Stimulated activated CD8-positive, alpha-beta memory T cell treated with anti-CD3 and anti-CD28 coated beads, Interleukin-4, amount 100 ng/mL, for 1 hour (primary cell): ENCODE measurements at places on chromosomes 1 and 21.
A peak's percentile ranks its signal among the peaks of the same experiment; 100 is the strongest.

- DNase-seq: no peak
These were observed 379.3 kb upstream of the PRMT6 start for GRCh38 chr1:106677181-106677580.

GRCh38 chr1:226845624-226846023 is 24.8 kb upstream of the PSEN2 start:
- DNase-seq: no peak

- no peak for DNase-seq
These were observed 27.9 kb upstream of the HJV start for GRCh38 chr1:146049436-146049835.

GRCh38 chr1:219587801-219588561 is 24.9 kb downstream of the ZC3H11B start:
- DNase-seq: no peak

GRCh38 chr1:195981448-195982139 is 626.6 kb downstream of the KCNT2 start:
- no peak for DNase-seq

- DNase-seq: no peak
These were observed 531 bp downstream of the TSPEAR start for GRCh38 chr21:44710756-44711326.

DNA sequence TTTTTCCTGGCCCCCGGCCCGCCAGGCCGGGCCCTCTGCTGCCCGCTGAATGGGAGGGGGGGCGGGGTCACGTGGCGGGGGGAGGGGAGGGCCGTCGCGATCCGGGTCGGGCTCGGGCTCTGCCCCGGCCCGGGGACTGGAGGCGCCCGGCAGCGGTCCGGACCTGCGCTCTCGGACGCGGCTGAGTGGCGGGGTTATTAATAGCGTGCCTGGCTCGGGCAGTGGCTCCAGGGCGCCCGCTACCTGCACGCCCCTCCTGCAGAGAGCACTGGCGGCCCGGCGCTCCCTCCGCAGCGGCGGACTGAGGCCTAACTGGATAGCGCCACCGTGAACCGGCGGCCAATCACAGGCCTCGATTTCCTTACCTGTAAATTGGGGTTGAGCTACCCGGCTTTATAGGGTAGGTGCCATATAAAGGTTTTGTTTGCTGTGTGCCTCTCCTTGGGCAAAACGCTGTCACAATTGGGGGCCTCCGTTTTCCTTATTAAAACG is 28.1 kb downstream of the AHDC1 start:
- no peak for DNase-seq

GRCh38 chr1:78676347-78676982 is 26.8 kb downstream of the IFI44 start:
- DNase-seq: peak; percentile 10

DNA sequence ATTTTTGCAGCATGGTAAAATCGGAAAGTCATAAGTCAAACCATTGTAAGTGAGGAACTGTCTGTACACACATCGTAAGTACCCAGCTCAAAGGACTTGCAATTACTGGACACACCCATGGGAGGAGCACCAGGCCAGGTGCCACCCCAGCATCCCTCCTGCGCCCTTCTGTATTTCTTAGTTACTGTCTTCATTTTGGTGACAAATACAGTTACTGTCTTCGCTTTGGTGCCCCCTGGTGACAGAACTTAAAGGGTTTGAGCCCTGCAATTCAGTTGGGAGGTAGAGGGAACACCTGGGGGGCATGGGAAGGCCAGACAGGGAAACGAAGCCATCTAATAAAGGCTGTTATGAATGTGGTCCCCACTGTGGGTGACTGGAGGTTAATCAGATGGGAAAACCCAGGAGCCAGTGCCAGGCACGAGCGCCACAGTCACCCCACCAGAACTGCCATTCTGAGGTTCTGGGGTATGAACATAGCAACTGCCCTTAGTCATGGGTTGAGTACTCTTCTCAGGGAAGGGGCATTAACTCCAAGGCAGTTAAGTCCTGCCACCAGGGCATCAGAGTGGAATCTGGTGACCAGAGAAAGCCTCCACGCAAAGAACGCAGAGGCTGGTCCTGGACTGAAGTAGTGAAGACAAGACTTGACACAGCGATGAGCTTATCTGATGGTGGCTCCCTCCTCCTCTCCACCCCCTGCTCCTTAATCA is 612.9 kb downstream of the PTPRU start:
- DNase-seq: no peak

DNA sequence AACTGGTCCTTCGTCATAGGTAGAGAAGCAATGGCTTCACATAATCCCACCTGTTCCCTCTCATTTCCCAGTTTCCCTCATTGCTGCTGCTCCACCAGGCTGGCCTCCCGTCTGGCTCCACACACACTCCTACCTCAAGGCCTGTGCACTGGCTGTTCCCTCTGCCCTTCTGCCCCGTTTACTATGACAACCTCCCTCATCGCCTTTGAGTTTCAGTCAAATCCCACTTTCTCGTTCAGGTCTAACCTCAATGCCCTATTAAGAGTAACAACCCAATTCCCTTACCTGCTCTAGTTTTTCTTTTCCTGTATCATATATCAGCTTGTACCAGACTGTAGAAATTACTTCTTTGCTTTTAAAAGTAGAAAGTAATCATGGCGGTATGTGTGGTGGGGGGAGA is 589.7 kb downstream of the SMYD3 start:
- no peak for DNase-seq

DNA sequence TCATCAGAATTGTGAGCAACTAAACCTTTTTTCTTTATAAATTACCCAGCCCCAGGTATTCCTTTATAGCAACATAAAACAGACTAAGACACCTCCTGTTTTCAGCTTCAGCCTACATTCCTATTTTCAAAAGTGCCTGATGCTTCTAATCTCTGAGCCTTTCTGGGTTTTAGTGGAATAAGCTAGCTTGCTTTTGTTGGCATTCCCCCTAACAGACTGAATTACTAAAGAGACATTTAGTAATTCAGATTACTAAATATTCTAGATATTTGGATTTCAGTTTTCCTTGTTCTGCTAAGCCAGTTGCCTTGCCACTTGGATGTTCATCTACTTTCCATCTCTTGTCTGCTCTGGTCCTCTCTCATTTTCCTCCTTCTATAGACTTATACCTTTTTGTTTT is 10.5 kb upstream of the GNG12 start:
- DNase-seq: no peak

DNA sequence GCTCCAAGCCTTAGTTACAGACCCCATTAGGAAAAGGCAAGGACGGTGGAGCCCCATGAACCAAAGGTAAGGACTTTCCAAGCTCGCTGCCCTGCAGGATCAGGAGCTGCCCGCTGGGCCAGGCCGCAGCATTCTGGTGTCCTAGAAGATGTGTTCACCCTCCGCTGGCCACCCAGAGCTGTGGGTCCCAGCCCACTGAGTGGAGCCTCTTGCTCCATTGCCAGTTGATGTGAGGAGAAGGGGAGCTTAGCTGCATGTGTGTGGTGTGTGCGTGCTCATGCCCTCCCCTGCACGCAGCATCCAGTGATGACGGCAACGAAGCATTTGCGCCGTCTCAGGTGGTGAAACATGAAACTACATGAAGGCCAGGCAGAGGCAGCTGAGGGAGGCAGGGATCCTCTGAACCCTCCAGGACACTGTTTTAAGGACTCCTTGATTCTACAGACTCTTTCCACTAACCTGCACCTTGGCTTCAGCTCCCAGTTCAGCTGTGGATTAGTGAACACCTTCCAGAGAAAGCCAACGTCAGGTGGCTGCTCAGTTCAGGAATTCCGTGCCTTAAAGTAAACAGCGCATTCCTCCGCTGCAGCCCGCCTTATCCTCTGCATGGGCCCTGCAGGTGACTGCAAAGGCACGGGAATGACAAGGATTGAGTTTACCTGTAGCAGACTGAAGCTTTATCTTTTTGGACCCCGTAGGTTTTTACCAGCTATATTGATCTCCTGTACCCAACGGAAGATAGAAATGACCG is 48.7 kb downstream of the SMYD2 start:
- no peak for DNase-seq

- DNase-seq: no peak
These were observed 39.4 kb downstream of the PAFAH2 start for GRCh38 chr1:25958465-25958864.

DNA sequence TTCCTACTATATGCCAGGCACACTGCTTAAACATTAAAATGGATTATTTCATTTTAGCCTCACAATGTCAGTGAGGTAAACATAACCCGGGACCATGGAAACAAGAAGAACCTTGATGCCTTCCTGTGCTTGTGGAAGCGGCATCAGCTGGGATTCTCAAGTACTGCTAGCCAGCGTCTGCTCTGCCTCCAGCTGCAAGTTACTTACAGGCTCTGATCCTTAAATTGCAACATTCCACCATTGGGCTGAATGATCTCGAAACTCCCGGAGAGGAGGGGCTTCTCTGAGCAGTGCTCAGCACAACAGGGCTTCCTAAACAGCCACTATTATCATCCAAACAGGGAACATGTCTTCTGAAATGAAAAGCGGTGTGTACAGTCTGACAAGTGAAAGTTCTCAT is 6.7 kb upstream of the MAN1C1 start:
- DNase-seq: no peak

DNA sequence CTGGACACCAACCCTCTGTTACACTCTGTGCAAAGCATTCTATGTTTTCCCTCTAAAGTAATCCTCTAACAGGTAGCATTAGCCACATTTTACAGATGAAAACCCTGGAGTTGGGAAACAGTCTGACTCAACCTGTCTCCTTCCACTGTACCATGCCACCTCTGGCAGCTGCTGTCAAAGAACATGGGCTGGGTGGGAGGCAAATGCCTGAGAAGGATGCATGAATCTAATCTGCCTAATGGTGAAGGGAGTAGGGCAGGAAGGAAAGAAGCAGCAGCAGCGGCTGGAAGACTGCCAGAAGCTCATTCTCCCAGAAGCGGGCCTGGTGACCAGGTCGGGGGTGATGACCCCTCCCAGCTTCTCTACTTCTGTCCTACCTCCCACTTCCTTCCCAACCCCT is 21.7 kb downstream of the LRRC71 start:
- DNase-seq: no peak

DNA sequence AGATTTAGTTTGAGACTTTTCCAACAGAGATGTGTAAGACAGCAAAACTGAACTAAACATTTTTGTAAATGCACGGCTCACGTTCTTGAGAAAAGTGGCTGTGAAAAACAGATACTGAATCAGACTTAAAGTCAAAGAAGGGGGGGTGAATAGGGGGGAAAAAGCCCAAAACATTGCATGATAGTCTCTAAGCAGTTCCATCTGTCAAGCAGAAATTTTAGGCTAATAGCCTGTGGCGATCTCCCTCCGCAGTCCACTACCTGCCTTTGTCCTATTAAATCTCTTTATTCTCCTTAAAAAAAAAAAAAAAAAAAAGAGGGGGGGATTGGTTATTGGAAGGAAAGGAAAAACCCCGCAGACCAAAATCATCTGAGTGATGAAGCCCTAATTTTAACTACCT is 217.6 kb upstream of the NFIA start:
- no peak for DNase-seq

GRCh38 chr1:23624440-23624839 is 65.1 kb upstream of the ID3 start:
- no peak for DNase-seq

DNA sequence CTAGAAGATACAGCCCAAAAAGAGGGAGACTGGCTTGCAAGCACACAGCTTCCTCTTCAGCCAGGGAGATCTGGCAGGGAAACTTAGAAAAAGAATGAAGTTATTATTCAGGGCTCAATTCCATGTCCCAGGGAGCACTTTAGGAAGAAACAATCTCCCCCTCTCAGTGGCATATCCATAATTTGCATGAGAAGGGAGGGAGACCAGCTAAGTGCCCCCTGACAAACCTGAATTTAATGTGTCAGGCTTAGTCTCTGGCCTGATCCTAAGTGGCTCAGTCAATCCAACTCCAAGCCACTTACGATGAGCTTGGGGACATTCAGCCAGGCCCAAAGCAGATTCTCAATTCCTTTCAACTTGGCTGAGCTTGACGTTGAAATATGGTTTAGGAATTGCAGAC is 17.7 kb upstream of the KCND3 start:
- DNase-seq: no peak

GRCh38 chr1:107976431-107976830 is 11.5 kb upstream of the VAV3 start:
- DNase-seq: no peak

DNA sequence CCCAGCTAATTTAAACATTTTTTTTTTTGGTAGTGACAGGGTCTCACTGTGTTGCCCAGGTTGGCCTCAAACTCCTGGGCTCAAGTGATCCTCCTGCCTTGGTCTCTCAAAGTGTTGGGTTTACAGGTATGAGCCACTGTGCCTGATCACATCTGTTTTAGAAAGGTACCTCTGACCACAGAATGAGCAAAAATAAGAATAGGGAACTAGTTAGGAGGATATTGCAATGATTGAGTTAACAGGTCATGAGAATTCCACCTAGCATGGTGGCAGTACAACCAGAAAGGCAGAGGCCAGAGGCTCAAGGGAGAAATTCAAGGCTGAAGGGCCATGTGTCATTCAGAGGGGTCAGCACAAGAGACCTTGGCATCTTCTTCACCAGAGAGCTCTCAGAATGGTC is 49.6 kb downstream of the ELAPOR1 start:
- DNase-seq: no peak

DNA sequence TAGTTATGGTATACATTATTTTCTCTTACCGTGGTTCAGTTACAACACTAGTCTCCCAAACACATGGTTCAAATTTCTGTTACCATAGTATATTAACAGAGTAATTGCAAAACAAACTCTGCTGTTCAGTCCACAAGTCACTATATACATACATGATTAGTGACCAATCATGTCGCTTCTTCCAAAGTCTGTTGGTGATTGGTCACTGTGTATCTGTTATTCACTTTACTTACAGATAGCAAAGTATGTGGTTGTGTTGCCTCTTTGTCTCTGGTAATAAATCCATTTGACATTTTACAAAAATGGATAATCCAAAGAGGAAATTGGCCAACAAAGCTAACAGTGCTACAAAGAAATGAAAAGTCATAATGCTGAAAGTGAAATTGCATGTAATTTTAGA is 107.2 kb downstream of the RABGAP1L start:
- DNase-seq: no peak

DNA sequence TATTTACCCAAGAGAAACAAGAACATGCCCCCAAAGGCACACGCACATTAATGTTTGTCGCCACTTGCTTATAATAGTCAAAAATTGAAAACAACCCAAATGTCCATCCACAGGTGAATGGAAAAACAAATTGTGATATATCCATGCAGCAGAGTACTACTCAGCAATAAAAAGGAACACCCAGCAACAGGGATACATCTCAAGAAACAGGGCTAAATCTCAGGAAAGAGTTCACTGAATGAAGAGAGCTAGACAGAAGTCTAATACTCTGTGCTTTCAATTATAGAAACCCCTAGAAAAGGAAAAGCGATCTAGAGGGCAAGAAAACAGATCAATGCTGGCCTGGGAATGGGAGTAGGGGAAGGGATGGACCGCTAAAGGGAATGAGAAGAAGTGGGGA is 36.7 kb upstream of the LAPTM5 start:
- DNase-seq: no peak

DNA sequence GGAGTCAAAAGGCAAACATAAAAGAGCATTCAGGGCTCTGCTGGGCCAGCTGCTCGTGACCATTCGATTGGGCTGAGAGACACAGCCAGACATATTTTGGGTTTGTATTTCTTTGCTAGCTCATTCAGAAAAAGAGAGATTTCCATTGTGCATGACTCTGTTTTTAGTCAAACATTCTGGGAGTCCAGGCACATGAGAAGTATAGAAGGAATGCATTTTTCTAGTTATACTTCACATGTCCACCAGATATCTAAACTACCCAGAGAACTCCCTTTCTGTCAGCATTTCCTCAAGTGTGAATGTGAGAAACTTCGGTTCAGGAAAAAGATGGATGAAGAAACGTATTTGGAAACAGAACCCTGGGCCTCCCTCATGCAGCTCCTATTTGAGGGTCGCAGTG is 6.3 kb upstream of the KCNE1 start:
- DNase-seq: no peak
